Sigmoid colon (tissue), 7 donors: ENCODE measurements at places on chromosomes 3 and 15.
A peak's percentile ranks its signal among the peaks of the same experiment; 100 is the strongest.

DNA sequence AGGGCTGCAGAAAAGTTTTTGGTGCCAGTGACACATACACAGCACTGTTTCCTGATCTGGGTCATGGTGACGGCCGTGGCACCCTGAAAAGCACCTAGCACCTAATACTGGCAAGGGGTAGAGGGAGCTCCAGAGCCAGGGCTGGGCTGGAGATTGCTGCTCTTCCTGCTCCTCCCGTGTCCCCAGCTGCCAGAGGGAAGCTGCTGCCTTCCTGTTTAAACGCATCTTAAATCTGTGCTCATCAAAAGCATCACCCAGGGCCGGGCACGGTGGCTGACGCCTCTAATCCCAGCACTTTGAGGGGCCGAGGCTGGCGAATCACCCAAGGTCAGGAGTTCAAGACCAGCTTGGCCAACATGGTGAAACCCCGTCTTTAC lies 156.7 kb upstream of the MEF2A start:
- peak; percentile 80 for DNase-seq

- no peak for DNase-seq
These were observed 42.6 kb upstream of the NANOGP8 start for GRCh38 chr15:35127717-35128116.

DNA sequence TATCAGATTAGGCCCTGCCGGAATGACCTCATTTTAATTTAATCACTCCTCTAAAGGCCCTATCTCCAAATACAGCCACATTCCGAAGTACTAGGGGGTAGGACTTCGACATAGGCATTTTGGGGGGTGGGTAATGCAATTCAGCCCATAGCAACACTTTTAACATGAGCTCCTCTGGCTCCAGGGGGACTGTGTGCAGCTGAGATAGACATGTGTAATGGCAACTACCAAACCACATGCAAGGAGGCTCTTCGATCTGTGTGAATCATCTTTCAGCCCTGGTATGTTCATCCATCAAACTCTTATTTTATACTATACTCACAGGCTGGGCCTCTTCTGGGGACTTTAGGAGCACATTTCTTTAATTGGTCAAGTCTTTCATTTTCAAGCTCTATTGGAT lies 57.4 kb upstream of the PPARG start:
- DNase-seq, result no peak

DNA sequence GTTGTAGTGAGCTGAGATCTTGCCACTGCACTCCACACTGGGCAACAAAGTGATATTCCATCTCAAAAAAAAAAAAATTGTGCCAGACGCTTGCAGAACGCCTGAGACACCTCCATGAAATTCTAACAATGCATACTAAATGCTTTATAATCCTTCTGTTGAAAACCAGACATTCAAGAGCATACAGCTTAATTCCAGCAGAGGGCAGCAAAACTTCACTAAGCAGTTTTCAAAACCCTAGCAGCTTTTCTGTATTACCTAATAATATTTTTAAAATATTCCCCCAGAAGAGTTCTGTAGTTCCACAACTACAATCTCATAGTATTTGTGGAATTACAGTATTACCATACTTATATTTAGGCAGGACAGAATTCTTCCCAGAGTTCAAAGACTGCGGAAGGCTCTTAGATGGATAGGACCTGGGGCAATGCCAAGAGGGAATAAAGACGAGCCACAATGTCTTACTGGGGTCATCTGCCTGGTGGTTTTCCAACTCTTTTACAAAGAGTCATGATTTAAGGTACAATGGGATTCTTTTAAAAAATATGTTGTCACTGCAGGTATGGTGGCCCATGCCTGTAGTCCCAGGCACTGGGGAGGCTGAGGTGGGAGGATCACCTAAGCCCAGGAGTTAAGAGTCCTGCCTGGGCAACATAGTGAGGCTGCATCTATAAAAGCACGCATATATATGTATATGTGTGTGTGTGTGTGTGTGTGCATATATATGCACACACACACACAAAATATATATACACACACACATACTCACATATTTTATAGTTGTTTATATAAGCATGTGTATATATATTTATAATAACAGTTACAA lies 19.6 kb upstream of the TASOR start:
- DNase-seq, result no peak

GRCh38 chr15:40956541-40956982 lies 3.3 kb downstream of the CHAC1 start:
- no peak for DNase-seq
